ENCODE measurements at places on chromosomes 7 and 10. TPM values are rescaled to one million over a fixed set of nuclear protein-coding genes. Genes with fewer than 3 reads are reported as not detected.

Gene RBAK
- 9.8 TPM for total RNA-seq

Gene PRSS2
- total RNA-seq, result not detected

Gene COL26A1
- not detected for total RNA-seq

Gene GLUD1
- total RNA-seq, result 159 TPM

Gene TES
- 213 TPM for total RNA-seq

Gene IL15RA
- 30.1 TPM for total RNA-seq

DNA sequence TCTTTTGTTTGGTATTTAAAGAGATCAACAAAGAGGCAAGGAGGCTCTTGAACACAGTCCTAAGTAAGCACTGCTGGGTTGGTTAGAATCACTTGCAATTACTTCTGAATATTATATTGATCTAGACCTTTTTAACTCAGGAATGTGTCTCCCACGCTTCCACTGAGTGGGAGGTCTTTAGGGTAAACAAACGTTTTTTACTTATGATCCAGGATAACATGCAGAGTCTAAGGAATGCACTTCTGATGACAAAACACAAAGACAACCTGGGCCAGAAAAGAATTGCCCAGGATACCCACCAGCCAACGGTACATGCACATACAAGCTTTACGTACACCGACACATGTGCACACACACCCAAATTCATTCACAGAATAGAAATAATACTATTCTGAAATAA is 626.9 kb downstream of the PARD3 start:
- no peak overlapping the region for H3K4me3 ChIP-seq
- no peaks in the 10 kb centered on the region for H3K36me3 ChIP-seq
- no peak overlapping the region for H3K27ac ChIP-seq
- H3K4me1 ChIP-seq, result peaks cover 20% of the 10 kb centered on the region
- no peaks in the 10 kb centered on the region for H3K27me3 ChIP-seq
- DNase-seq, result no peak

- peaks cover 16% of the 10 kb centered on the region for H3K4me1 ChIP-seq
- no peak for DNase-seq
- no peak overlapping the region for H3K27ac ChIP-seq
These were observed 259.3 kb downstream of the GLI3 start for GRCh38 chr7:41977661-41978060.

- no peak overlapping the region for H3K27ac ChIP-seq
- DNase-seq, result no peak
- H3K36me3 ChIP-seq, result no peaks in the 10 kb centered on the region
- H3K4me3 ChIP-seq, result no peak overlapping the region
- no peaks in the 10 kb centered on the region for H3K4me1 ChIP-seq
These were observed 114.8 kb upstream of the NPY start for GRCh38 chr7:24169077-24169624.

DNA sequence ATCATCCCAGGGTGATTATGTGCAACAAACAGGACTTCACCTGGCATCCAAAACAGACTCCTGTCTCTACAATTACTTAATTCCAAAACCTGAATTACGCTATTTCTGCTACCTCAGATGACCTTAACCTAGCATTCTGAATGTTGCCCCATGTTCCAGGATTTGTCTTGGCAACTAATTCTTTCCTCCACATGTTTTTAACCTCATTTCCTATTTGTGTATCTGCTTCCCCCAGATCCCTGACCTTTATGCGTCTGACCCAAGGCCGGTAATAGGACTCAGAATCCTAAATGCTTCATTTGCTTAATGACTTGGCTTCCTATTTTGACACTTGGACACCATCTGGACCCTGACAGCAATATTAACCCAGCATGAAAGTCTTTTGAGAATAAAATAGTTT is 8.7 kb upstream of the ING3 start:
- no peaks in the 10 kb centered on the region for H3K27me3 ChIP-seq
- DNase-seq, result no peak
- H3K36me3 ChIP-seq, result no peaks in the 10 kb centered on the region
- no peaks in the 10 kb centered on the region for H3K4me1 ChIP-seq
- H3K4me3 ChIP-seq, result no peak overlapping the region

DNA sequence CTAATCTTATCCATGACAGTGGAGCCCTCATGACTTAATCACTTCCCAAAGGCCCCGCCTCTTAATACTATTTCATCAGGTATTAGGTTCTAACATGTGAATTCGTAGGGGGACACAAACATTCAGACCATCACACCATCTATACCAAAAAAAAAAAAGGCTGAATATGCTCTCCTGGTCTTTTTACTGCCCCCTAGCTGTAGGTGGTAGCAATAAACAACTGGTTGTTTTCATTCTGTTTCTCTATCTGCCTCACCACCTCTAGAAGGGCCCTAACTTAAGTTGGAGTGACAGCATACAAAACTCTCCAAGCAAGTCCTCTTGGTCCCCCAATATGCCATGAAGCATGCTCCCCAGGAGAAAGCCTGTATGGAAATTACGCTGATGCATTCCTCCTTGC is 94.1 kb downstream of the GRM8 start:
- H3K4me3 ChIP-seq, result no peak overlapping the region
- no peak overlapping the region for H3K27ac ChIP-seq
- no peak for DNase-seq

DNA sequence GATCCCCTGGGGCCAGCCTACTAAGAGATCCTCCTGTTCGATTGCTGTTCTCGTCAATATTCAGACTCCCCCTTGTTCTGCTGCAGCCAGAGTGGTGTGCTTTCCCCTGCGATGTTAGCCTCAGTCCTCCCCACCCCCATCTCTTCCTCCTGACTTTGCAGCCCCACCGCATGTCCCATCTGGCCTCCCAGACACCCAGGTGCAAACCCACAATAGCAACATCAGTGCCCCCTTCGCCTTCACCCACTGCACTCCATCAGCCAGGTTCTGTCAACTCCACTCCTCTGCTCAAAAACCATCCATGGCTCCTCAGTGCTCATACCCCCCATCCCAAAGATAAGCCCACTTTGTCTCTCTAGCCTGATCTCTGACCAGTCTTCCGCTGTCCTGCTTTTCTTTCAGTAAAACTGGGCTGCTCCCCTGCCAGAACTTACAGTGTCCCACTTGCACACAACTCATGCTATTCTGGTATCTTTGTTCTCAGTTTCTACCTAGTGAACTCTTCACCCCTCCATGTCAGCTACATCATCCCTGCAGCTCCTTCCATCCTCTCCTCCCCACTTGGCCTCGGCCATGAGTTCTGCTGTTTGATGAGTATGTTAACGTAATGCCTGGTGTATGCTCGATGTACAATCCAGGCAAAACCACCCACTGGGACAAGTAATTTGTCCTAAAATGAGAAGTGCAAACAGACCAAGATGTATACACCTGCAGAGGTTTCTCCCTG is 26.6 kb downstream of the COL13A1 start:
- no peak overlapping the region for H3K4me3 ChIP-seq
- no peaks in the 10 kb centered on the region for H3K4me1 ChIP-seq
- no peak for DNase-seq

GRCh38 chr10:62811159-62811875 is 4.8 kb downstream of the EGR2 start:
- peaks cover 16% of the 10 kb centered on the region for H3K27me3 ChIP-seq
- peaks cover 25% of the 10 kb centered on the region for H3K4me1 ChIP-seq
- no peak for DNase-seq
- no peaks in the 10 kb centered on the region for H3K36me3 ChIP-seq

DNA sequence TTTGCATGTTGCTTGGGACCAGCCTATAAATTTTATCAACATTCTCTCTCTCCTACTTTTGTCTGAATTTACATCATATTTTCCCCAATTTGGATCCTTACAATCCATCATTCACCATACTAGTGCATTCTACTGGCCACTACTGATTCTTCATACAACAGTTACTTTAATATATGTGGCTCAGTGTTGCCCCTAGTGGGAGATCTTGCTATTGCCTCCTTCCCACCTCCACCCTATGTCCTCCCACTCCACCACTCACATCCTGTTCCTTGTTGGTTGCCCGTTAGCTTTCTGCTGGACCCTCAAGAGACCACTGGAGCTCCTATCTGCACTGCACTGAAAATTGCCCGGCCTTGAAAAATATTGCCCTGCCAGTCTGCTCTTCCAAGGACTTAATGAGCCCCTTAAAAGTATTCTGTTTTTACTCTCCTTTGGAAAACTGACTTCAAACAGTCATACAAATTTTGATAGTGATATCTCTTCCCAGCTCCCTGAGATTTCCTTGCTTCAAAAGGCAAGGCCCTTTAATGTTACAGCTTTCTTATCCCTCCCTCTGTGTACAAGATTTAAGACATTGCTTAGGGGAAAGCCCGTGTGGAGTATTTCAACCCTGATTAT is 243.2 kb upstream of the TMEM229A start:
- H3K4me3 ChIP-seq, result no peak overlapping the region
- no peaks in the 10 kb centered on the region for H3K27me3 ChIP-seq
- no peak overlapping the region for H3K27ac ChIP-seq
- H3K4me1 ChIP-seq, result no peaks in the 10 kb centered on the region
- no peaks in the 10 kb centered on the region for H3K36me3 ChIP-seq

DNA sequence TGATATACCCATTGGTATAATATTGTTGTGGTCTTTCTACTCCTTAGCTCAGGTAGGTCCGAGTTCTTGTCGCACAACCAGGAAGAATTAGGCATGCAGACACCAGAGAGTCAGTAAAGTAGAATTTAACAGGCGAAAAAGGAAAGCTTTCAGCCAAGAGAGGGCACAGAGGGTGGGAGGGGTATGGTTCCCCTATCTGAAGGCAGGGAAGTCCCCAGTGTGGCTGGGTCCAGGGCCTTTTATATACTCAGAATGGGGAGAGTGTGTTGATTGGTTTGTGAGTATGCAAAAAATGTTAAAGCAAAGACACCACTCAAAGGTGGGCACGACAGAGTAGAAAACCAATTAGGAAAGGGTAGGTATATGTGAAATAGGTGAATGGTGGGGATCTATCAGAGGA is 53.9 kb downstream of the IMMP2L start:
- H3K4me3 ChIP-seq, result no peak overlapping the region
- H3K36me3 ChIP-seq, result no peaks in the 10 kb centered on the region
- no peak overlapping the region for H3K27ac ChIP-seq
- no peaks in the 10 kb centered on the region for H3K4me1 ChIP-seq
- DNase-seq, result no peak
- H3K27me3 ChIP-seq, result no peaks in the 10 kb centered on the region

GRCh38 chr10:77420947-77421523 is 216.6 kb downstream of the KCNMA1 start:
- peak overlapping the region; percentile 74 for H3K27ac ChIP-seq
- H3K27me3 ChIP-seq, result no peaks in the 10 kb centered on the region
- H3K4me3 ChIP-seq, result no peak overlapping the region

DNA sequence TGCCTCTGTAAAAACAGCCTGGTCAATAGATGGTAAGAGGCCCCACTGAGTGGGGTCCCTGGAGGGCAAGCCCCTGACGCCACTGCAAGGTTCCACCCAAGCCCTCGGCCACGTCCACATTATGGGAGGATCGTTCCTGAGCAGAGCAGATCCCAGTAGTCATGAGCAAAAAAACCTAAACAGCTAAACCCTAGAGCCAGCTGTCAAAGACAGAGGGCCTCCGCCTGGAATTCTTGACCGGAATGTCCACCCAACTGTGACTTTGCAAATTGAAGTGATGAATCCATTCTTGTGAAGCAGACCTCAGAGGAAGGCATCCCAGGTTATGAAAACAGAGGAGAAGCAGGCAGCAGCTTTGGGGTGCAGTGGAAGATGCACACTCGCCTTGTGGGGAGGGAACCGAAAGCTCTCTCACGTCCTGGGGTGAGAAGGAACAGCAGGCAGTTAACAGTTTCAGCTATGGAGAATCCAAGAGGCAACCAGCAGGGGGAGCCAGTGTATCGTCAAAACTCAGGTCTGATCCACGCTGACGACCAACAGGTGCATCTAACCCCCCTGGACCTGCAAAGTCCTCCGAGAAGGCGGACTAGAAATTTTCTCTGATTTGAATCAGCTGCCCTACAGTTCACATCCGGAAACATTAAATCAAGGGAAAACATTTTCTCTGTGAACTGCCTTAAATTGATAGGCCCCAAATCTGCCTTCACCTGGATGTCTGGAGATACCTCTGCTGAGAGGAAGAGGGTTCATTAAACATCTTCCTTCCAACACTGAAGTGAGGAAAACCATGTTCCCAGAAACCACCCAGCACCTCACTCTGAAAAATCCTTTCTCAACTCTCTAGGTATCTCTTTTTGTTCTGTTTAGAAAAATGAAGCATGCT is 139.1 kb upstream of the PFKP start:
- H3K4me1 ChIP-seq, result peaks cover 6% of the 10 kb centered on the region
- DNase-seq, result no peak
- no peak overlapping the region for H3K4me3 ChIP-seq
- no peak overlapping the region for H3K27ac ChIP-seq
- no peaks in the 10 kb centered on the region for H3K36me3 ChIP-seq

GRCh38 chr7:150325110-150325611 is 1.8 kb upstream of the ACTR3C start:
- peaks cover 28% of the 10 kb centered on the region for H3K4me1 ChIP-seq
- H3K27me3 ChIP-seq, result no peaks in the 10 kb centered on the region
- no peak for DNase-seq
- no peak overlapping the region for H3K4me3 ChIP-seq

DNA sequence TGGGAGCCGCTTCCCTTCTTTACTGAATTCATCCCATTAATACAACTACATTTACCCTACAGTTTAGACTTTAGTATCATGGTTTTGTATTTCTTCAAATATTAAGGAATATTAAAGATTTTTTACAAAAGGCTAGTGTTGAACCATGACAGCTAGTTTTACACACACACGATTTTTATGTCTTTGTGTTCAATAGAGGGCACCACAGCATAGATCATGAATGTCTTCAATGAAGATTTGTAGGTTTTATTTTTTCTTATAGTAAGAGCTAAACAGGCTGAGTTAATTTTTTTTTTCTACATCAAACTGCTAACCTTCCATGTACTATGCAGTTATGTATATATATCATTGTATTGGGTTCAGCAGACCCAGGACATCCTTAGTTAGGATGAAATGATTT is 76.9 kb downstream of the SNX10 start:
- H3K36me3 ChIP-seq, result no peaks in the 10 kb centered on the region
- H3K4me3 ChIP-seq, result no peak overlapping the region
- peaks cover 22% of the 10 kb centered on the region for H3K27me3 ChIP-seq
- no peaks in the 10 kb centered on the region for H3K4me1 ChIP-seq

DNA sequence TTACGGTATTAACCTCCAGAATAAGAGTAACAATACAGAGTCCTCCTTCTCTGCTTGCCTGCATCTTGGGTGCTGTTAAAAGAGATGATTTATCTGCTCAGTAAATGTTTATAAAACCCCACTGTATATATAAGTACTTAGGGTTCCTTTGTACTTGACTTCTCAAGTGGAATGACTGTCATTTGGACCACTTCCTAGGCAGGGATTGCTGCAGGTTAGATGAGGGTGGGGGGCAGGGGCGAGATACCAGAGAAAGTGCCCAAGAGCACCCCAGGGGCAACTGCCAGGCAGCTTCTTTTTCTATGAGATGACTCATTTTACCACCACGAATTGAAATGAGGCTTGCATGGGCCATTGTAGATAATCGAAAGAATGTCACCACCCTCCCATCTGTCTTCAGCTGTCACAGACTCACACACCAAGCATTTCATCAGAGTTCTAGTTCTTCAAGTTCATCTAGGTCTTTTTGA is 421.9 kb upstream of the GALNT17 start:
- no peak overlapping the region for H3K27ac ChIP-seq
- peaks cover 42% of the 10 kb centered on the region for H3K4me1 ChIP-seq
- no peaks in the 10 kb centered on the region for H3K27me3 ChIP-seq
- no peaks in the 10 kb centered on the region for H3K36me3 ChIP-seq
- DNase-seq, result no peak
- no peak overlapping the region for H3K4me3 ChIP-seq

GRCh38 chr7:5670183-5670935 is 111.1 kb downstream of the RNF216 start:
- no peak overlapping the region for H3K4me3 ChIP-seq
- no peak for DNase-seq
- no peaks in the 10 kb centered on the region for H3K27me3 ChIP-seq
- peaks cover 83% of the 10 kb centered on the region for H3K4me1 ChIP-seq
- H3K27ac ChIP-seq, result peak overlapping the region; percentile 79
